Astrocyte (in vitro differentiated cells and primary cell): ENCODE measurements at places on chromosomes 1 and 21. TPM values are rescaled to one million over a fixed set of nuclear protein-coding genes. Genes with fewer than 3 reads are reported as not detected.

SMCP gene
- not detected in 2 replicates for total RNA-seq

HNRNPCL1 gene
- total RNA-seq, result not detected in 2 replicates

LEFTY2 gene
- total RNA-seq, result 7.0 and 12.9 TPM in 2 replicates

SERPINC1 gene
- total RNA-seq, result not detected in 2 replicates

ZMYND12 gene
- total RNA-seq, result 0.23 TPM in 1 of 2 replicates, not detected in the other

ENAH gene
- total RNA-seq, result 749 and 829 TPM in 2 replicates

CD1C gene
- total RNA-seq, result not detected in 2 replicates

- no peak for DNase-seq
- no peak overlapping the region for H3K4me3 ChIP-seq
- H3K4me1 ChIP-seq, result no peaks in the 10 kb centered on the region
These were observed 80.7 kb upstream of the HP1BP3 start for GRCh38 chr1:20867847-20868246.

- no peak overlapping the region for H3K4me3 ChIP-seq
- H3K36me3 ChIP-seq, result no peaks in the 10 kb centered on the region
- peak; percentile 85 for DNase-seq
These were observed 96.9 kb downstream of the NEK7 start for GRCh38 chr1:198253668-198254067.

DNA sequence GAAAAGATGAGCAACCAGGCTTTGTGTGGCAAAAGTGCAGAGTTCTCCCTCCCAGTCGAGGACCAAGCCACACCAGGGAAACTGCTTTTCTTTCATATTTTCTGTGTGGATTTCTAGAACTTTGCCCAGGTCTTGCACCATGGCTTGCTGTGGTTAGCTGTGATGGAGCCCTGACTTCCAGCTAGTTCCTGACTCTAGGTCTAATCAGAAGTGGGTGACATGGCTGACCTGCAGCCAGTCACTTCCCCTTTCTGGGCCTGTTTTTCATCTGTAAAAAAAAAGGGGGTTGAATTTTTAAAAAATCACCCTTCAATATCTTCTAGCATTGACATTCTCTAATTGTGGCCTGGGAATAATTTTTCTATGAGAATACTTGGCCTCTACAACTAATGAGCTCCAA, 491.2 kb upstream of the USP24 start:
- H3K27ac ChIP-seq, result no peak overlapping the region
- no peaks in the 10 kb centered on the region for H3K36me3 ChIP-seq
- H3K27me3 ChIP-seq, result no peaks in the 10 kb centered on the region
- no peaks in the 10 kb centered on the region for H3K4me1 ChIP-seq

GRCh38 chr1:16231331-16232315, 5.4 kb downstream of the CPLANE2 start:
- peaks cover 22% of the 10 kb centered on the region for H3K4me1 ChIP-seq
- DNase-seq, result no peak
- H3K36me3 ChIP-seq, result no peaks in the 10 kb centered on the region

GRCh38 chr1:44594353-44594752, 79.9 kb downstream of the TMEM53 start:
- H3K4me1 ChIP-seq, result no peaks in the 10 kb centered on the region
- no peak overlapping the region for H3K4me3 ChIP-seq
- peaks cover 9% of the 10 kb centered on the region for H3K27me3 ChIP-seq
- DNase-seq, result no peak

GRCh38 chr1:56456435-56457101, 122.8 kb downstream of the PLPP3 start:
- no peaks in the 10 kb centered on the region for H3K27me3 ChIP-seq
- H3K4me1 ChIP-seq, result peaks cover 4% of the 10 kb centered on the region
- no peaks in the 10 kb centered on the region for H3K36me3 ChIP-seq
- H3K4me3 ChIP-seq, result no peak overlapping the region
- H3K27ac ChIP-seq, result no peak overlapping the region

DNA sequence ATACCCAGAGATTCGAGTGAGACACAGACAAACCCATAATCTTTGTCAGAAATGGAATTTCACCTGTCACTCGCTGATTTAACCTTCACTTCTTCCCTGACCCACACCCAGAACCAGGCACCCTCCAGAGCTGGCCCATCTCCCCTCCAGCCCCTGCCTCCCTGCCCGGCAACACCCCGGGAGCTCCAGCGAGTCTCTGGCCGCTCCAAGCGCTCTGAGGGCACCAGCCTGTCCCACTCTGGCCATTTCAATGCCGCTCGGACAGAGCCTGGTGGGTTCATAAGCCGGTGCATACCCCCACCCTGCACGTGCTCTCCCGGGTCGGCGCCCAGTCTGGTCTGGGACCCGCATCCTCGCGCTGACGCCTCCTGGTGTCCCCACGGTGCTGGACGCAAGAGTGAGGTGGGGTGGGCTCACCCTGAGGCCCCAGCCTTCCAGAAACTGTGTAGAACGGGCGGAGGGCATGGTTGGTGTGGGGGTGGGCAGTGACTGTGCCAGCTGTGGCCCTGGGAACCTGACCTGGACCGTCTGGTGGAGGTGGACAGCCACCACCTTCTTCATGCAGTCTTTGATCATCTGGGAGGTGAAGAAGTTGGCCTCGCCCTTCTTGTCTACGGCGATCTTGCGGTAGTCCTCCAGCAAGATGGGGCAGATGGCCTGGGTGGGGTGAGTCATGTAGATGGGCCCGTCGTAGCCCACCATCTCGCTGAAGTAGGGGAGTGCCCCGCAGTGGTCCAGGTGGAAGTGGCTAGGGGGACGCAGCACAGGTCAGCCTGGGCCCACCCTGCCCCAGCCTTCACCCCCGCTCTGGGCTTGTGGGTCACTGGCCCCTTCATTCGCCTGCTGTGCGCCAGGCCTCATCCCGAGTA, 5.4 kb downstream of the INTS11 start:
- peaks cover 9% of the 10 kb centered on the region for H3K36me3 ChIP-seq
- H3K4me1 ChIP-seq, result peaks cover 31% of the 10 kb centered on the region
- H3K27ac ChIP-seq, result peak overlapping the region; percentile 36
- DNase-seq, result no peak

DNA sequence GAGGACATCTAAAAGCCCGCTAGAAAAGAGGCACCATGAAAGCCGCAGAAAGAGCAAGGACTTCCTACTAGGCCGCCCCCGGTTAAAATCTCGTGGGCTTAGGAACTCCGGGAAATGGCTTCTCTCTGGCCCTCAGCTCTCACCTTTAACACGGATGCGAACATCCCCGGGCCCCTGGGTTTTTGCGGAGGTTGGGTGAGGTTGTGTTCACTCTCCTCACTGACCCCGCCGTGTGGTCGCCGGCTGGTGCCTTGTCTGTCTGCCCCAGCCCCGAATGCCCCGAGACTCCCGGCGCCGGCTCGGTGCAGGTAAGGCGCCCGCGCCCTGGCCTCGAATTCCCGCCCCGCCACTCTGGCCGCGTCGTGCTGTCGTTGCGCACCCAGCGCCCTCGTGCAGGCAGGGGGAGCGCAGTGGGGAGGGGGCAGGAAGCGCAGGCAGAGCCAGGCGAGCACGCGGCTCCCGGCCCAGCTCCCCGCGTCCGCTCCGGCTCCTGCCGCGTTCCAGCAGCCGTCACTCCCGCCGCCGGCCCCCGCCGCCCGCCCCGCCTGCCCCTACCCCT, at the start of gene SHISAL2A:
Gene SHISAL2A, plus strand, starts transcription at position 437 of the 559 bp plus-strand sequence. CDS start 326 bp downstream, outside the sequence.
- no peaks in the 10 kb centered on the region for H3K36me3 ChIP-seq
- peaks cover 37% of the 10 kb centered on the region for H3K27me3 ChIP-seq
- H3K4me3 ChIP-seq, result no peak within 1 kb of the TSS

GRCh38 chr21:35503671-35504070, 454.6 kb upstream of the RUNX1 start:
- no peaks in the 10 kb centered on the region for H3K36me3 ChIP-seq
- peak; percentile 47 for DNase-seq
- H3K27me3 ChIP-seq, result no peaks in the 10 kb centered on the region
- no peak overlapping the region for H3K4me3 ChIP-seq
- no peaks in the 10 kb centered on the region for H3K4me1 ChIP-seq

DNA sequence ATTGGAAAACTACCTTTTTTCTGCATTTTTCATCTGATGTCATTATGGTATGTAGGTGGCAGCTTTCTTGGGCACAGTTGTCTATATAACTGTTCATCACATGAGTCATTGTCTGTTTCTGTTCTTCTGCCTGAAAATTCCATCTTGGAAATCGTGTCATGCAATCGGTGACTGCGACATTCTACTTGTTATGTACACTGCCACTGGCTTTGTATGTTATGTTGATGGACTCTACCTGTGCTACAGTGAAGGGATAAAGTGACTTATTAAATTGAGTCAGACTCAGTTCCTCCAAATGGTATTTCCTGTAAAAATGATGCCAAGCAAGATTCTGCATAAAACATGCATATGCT, 8.6 kb downstream of the SMAP2 start:
- peaks cover 10% of the 10 kb centered on the region for H3K4me1 ChIP-seq
- no peak overlapping the region for H3K27ac ChIP-seq
- no peaks in the 10 kb centered on the region for H3K27me3 ChIP-seq
- DNase-seq, result no peak
- H3K36me3 ChIP-seq, result no peaks in the 10 kb centered on the region

DNA sequence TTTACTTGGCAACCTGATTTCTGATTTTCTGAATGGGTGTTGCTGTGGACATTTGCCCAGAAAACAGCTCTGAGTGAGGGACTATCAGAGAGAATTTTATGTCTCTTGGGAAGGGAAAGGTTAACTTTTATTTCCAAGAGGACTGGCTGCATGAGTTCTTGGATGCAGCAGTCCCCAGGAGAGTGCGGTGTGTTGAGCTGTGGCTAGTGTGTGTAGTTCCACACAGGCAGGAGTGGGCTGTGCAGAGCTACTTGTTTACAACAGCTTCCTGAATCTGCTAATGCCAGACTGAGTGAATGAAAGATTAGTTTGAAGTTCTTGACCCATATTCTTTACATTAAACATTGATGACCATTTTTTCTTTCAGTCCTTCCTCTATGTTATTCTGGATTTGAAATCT, 41.0 kb upstream of the APOBEC4 start:
- DNase-seq, result no peak
- no peaks in the 10 kb centered on the region for H3K4me1 ChIP-seq
- no peaks in the 10 kb centered on the region for H3K27me3 ChIP-seq
- no peak overlapping the region for H3K27ac ChIP-seq

DNA sequence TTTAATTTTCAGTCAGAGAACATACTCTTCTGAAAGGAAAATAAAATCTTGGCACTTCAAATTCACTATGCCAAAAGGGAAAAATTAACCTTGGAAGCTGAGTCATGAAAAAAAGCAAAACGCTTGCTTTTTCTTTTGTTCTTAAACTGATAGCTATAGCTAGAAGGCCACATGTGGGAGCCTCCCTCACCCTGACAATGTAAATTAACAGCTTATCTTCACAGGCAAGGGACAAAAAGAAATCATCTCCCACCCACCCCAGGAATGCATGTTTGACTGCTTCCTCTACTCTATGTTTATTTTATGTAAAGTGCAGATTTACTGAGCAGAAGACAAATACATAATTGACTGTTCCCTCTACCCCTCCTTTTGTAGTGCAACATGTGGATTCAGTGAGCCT, 38.0 kb downstream of the EBNA1BP2 start:
- no peaks in the 10 kb centered on the region for H3K4me1 ChIP-seq
- no peak overlapping the region for H3K4me3 ChIP-seq
- H3K27ac ChIP-seq, result no peak overlapping the region
- DNase-seq, result no peak
- peaks cover 8% of the 10 kb centered on the region for H3K27me3 ChIP-seq

GRCh38 chr1:25039229-25039628, 109.2 kb upstream of the RUNX3 start:
- H3K27me3 ChIP-seq, result peaks cover 27% of the 10 kb centered on the region
- no peaks in the 10 kb centered on the region for H3K36me3 ChIP-seq
- no peak overlapping the region for H3K4me3 ChIP-seq
- no peak overlapping the region for H3K27ac ChIP-seq
- DNase-seq, result no peak

DNA sequence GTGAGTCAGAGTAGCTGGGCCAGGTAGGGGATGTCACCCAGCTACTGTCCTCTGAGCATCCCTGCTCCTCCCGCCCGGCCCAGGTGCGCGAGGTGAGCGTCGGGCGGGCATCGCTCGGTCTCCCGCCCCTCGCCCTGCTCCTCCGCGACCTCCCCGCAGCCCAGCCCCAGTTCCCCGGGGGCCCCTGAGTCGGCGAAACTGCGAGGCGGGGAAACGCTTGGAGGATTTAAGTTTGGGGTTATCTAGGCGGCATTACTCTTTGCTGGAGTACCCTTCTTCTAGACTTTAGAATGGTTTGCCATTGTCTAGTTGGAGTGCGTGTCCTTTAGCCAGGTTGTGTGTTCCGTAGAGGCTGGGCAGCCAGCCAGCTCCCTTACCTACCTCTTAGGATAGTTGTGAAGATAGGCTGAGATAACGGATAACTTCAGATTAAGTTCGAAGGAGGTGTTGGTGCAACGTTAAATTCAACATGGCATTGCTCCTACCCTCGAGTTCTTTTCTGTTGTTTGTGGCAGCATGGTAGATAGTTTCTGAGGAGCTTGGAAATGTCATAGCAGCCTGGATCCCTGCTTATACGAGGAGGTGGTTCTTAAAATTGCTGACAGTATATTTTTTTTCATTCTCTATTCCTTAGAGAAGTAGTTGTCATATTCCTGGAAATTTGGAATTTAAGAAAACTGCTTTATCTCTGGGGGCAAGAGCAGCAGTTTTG, 697 bp downstream of the AGO3 start:
- peak overlapping the region; percentile 89 for H3K4me3 ChIP-seq
- H3K27me3 ChIP-seq, result no peaks in the 10 kb centered on the region
- H3K27ac ChIP-seq, result peak overlapping the region; percentile 86
- no peak for DNase-seq
- peaks cover 5% of the 10 kb centered on the region for H3K4me1 ChIP-seq
